ENCODE measurements at places on chromosomes 5 and 9.

DNA sequence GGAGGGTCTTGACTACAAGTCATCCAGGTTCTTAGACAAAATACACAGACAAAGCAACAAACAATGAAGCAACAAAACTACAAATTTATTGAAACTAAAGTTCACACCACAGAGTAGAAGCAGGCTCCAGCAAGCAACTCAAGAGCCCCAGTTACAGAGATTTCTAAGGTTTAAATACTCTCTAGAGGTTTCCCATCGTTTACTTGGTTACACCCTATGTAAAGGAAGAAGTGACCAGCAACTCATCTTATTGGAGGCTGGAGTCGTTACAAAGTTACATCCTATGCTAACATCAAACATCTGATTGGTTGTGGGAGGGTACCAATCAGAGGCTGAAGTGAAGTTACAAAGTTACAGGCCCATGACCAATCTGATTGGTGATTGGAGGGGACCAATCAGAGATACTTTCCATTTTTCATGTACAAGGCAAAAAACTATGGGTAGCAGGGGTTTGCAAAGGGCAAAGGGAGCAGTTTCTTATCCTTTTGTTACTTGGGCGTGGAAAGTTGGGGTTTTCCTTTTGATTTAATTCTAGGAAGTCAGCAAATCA lies 2292.6 kb upstream of the C9orf72 start:
- DNase-seq = no peak

GRCh38 chr9:135945969-135946368 lies 15.2 kb downstream of the UBAC1 start:
- DNase-seq = no peak

GRCh38 chr5:151622367-151623088 lies 31.4 kb upstream of the FAT2 start:
- no peak for DNase-seq

DNA sequence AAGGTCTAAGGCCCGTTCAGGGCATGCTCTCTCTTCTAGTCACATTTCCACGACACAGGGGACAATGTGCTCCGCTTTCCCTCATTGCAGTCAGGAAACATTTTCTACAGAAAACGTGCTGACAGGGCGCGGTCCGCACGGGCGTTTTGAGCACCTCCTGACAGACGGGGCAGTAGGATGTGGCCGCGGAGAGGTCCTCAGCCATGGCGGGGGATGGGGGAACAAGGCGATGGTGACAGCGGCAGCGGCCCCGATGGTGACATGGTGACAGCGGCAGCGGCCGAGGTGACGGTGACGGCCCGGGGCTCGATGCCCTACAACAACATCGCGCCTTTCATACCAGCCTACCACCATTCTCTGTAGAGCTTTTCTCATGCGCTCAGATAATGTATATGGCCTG lies 4.1 kb downstream of the PLPP1 start:
- no peak for DNase-seq

- DNase-seq = no peak
These were observed 9.3 kb downstream of the PHF2 start for GRCh38 chr9:93585695-93586094.

DNA sequence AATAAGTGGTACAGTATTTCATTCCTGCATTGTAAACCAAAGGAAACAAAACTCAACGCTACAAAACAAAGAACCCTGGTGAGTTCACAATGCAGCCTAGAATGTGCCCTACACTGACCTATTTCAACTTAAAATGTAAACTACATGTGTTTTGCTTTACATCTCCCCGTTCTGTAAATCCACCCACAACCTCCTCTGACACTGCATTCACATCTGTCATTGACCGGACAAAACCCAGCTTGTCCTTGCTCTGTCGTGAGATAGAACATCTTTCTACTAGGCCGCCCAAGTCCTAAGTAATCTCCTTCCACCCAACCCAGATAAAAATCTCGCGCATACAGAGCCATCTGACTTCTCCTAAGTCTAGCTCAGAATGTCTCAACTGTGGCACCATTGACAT lies 6.1 kb upstream of the VLDLR start:
- no peak for DNase-seq

GRCh38 chr5:1121891-1122290 lies 10.0 kb upstream of the SLC12A7 start:
- no peak for DNase-seq

GRCh38 chr5:151258201-151258611 lies 5.2 kb downstream of the GM2A start:
- DNase-seq = no peak

DNA sequence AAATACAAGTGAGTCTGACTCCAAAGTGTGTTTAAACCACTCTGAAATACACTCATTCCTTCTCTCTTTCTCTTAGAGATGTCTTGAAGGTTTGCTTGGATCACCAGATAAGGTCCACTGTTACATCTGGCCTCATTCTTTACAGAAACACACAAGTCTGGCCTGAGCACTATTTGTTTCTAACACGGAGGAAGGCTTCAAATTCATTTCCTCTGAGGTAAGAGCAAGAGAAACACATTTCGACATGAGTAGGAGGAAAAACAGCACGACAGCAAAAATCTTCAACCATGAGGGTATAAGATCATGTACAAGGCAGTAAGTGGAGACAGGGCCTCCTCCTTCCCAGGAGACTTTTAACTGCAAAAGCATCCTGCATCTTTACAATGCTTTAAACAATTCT lies 8.0 kb downstream of the SIL1 start:
- DNase-seq = no peak

DNA sequence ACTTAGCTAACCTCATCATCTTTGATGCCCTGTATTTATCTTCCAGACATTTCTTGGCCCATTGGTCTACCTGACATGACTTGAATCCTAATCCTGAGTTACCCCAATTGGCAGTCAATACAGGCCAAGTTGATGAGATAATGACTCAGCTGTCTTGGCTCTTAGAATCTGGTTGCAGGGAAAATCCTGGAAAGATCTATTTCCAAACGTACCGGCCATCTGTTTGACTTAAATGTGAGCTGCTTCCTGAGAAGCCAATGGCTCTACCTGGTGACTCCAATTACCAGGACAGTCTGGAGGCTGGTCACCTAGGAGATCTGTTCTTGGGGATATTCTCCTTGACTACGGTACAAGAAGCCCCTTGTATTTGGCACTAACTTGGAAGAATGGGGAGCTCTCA lies 475.2 kb upstream of the BRINP1 start:
- DNase-seq = no peak

- no peak for DNase-seq
These were observed 12.3 kb downstream of the MAST4 start for GRCh38 chr5:66608501-66608900.

DNA sequence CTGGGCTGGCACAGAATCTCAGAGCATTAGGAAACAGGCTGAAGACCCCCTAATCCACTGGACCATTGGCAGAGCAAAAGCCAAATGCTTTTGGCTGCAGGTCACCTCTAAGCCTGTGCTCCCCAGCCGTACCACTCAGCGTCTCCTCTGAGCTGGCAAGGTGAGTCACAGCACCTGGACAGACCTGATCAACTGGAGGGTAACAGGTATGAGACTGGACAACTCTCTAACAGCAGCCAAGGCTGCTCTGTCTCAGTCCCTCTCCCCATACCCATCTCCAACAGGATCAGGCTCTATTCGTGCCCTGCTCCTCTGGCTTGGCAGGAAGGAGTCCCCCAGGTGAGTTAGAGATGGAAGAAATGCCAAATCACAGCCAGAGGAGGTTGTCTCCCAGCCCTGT lies 4.7 kb downstream of the GOLGA2 start:
- DNase-seq = no peak

DNA sequence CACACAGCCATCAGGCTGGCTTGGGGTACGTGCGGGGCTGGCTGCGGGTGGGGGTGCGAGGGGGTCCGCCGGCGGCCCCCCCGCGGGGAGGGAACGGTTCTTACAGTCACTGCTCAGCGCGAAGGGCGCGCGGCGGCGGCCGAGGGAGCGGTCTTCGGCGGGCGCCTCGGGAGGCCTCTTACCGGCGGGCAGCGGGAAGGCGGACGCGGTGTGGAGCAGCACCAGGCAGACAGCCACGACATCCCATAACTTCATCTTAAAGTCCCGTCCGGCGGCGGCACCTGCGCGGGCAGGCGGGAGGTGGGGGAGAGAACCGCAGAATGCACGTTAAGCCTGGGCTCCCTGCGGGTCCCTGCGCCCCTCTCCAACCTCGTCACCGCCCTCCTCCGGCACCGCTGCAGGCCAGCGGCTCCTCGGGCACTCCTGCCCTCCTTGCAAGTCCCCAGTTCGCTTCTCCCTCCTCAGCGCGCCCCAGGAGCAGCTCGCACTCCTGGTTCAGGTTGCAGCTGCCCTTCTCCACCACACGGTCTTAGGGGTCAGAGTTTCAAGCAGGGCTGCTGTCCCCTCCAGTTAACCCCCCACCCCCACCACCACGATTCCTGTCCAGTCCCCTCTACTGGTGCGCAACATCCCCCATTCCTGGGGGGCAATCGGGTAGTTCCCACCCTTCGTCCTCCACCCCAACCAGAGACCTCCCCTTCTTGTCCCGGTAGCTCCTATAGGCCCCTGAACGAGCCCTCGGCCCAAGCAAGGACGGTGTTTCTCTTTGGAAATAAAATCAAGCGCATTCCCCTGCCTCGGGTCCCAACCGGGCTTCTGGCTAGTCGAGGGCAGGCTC lies 5.1 kb downstream of the GDNF start:
- DNase-seq = no peak

DNA sequence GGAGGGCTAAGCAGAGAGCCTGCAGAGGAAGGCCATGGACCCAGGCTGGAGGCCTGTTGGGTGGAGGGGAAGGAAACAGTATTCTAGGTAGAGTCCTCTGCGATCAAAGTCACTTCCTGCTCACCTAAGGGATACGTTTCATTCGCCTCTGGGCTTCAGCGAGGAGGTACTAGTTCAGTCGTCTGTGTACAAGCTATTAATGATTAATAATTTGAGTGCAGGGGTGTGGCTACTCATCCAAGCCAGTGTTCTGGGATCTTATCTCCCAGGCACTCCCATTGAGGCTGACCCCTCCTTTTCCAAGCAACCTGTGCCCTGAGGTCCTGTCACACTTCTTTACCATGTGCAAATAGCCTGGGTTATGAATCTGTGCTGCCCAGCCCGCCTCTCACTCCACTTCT lies 25.2 kb downstream of the RALGPS1 start:
- DNase-seq = no peak

- no peak for DNase-seq
These were observed 103.3 kb downstream of the CWC27 start for GRCh38 chr5:64872044-64872443.

- DNase-seq = no peak
These were observed 30.2 kb downstream of the MAML1 start for GRCh38 chr5:179762781-179763176.

- no peak for DNase-seq
These were observed 51.7 kb upstream of the NR5A1 start for GRCh38 chr9:124558777-124559470.

DNA sequence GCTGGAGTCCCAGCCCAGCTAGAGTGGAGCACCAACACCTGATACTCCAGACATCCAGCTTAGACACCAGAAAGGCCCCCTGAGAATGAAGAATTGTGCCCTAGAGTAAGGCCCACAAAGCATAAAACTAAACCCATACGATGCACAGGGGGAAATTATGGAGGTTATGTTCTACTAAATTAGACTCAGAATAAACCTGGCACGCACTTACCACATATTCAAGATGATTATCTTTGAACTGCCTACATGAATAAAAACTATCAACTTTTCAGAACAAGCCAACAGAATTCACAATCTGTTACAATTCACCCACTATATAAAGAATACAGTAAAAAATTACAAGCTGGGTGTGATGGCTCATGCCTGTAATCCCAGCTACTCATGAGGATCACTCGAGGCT lies 168.5 kb downstream of the CPLANE1 start:
- DNase-seq = no peak

GRCh38 chr5:79329453-79329852 lies 93.5 kb downstream of the JMY start:
- DNase-seq = no peak

DNA sequence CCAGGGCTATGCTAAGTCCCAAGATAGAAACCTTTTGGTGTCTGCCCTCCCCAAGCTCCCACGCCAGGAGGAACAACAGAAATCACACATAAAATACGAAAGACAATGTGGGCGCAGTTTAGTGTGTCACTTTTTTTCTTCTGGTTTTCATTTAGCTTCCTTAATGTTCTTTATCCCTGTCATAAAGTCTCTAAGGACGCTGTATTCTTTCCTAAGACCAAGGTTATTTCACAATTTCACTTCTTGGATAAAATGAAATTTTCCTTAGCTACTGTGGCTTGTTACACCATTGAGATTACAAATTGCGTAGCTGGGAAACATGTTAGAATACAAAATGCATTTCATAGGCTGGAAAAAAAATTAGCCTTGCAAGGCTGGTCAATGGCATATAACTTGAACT lies 85.4 kb downstream of the GLIS3 start:
- DNase-seq = no peak

DNA sequence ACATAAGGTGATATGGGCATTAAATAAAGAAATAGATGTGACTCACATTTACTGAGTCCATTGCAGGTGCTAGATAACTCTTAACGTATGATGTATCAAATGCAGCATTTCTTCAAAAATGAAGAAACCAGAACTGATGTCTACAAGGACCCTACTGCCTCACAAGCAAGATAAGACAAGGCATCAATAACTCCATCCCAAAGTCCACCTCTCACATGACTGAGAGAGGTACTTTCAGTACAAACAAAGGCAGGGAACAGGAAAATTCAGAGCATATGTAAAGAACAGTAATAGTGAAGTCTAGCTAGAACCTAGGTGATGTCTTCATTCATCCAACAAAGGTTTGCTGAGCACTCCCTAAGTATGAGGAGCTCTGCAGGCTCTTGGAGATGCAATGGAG lies 54.7 kb downstream of the KLHL3 start:
- no peak for DNase-seq

DNA sequence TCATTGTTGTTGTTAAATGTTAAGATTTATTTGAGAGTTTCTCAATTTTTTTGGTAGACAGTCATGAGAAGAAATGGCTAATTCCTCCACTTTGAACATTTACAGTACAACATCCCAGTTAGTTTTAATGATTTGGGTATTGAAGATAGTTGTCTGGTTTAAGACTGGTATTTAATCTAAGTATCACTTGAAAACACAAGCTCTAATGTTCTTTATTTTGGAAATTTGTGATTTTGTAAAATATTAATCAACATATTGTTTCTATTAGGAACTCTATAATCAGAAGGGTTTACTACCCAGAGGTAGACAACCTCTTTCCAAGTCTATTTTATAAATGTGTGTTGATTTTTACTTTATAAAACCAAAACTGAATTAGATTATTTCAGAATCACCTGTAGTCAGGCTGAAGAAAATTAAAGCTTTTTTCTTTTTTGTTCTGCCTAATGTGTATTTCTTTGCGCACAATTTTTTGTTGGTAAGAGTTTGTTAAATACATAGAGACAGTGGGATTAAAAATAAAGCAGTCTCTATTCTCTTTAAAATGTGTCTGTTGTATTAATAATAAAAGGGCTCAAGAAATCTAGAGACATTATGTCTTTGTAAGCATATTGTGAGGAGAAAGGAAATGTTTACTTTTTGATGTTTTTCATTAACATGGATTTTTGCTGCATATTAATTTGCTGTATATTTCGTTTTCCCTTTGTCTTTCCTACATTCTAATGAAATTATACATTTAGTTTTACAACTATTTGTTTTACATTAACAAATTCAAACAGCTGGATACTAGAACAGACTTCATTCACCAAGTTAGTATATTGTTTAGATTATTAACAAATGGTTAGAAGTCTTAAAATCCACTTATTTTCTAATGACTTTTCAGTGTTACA lies 3.9 kb upstream of the PURA start:
- no peak for DNase-seq

GRCh38 chr5:9644630-9645029 lies 14.5 kb upstream of the TAS2R1 start:
- DNase-seq = no peak

- peak; percentile 55 for DNase-seq
These were observed 79.7 kb downstream of the MED27 start for GRCh38 chr9:131999692-132000551.

- no peak for DNase-seq
These were observed 52.2 kb upstream of the CKMT2 start for GRCh38 chr5:81180780-81181460.

Data from epithelial cell of proximal tubule (primary cell).